ENCODE measurements at places on chromosomes 6 and 20.

GRCh38 chr6:119090256-119090655, 11.8 kb upstream of the FAM184A start:
- no peak for DNase-seq

DNA sequence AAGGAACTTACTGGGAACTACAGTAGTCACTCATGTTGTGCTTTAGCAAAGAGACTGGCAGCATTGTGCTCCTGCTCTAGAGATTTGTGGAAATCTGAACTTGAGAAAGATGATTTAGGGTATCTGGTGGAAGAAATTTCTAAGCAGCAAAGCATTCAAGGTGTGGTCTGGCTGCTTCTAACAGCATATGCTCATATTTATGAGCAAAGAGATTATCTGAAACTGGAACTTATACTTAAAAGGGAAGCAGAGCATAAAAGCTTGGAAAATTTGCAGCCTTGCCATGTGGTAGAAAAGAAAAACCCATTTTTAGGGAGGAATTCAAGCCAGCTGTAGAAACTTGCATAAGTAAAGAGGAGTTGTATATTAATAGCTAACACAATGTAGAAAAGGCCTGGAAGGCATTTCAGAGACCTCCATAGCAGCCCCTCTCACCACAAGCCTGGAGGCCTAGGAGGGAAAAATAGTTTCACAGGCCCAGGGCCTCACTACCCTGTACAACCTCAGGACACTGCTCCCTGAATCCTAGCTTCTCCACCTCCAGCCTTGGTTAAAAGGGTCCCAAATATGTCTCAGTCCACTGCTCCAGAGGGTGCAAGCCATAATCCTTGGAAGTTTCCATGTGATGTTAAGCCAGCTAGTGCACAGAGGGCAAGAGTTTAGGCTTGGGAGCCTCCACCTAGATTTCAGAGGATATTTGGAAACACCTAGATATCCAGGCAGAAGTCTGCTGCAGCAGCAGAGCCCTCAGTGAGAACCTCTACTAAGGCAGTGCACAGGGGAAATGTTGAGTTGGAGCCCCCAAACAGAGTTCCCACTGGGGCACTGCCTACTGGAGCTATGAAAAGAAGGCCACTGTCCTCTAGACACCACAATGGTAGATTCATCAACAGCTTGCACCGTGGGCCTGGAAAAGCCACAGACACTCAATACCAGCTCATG, 6.6 kb downstream of the EPM2A start:
- no peak for DNase-seq

DNA sequence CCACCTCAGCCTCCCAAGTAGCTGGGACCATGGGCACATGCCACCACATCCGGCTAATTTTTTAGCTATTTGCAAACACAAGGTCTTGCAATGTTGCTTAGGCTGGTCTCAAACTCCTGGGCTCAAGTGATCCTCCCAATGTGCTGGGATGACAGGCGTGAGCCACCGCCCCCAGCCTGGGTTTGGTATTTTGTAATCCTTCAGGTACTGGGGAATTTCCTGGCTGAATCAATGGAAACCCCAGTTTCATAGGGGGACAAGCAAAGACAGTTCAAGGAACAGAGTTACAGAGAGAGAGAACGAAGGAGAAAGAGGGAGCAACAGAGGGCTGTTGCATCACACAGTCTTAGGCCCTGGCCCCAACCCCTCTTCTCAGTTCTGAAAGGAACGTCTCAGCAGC, 35.7 kb downstream of the RAB44 start:
- no peak for DNase-seq

DNA sequence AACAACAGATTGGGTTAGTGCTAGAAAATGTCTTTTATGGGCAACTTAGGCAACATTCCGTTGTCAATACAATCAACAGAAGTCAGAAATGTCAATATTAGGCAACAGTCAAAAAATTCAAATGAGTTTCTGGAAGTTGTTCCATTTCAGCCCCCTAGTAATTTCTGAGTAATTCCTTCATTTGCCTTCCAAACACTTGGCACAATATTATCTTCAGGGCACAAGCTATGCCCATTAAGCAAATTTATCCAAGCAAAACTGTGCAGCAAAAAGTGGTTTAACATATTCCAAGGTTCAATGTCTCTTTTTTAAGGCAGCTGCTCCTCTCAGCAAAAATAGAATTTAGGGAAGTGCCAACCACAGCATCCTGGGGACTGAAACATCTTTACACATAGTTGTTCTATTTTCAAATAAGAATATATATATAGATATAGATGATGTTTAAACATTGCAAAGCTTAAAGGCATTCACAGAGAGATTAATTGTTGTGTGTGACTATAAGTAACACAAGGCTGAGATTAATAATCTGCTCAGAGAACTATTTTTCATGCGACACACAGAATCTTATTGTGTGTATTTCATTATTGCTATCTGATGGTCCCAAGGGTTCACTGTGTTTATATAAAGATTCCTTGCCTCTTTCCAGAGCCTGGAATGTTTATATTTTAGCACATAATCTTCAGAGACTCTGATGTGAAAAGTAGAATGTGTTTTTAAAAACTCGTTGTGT, 75.2 kb upstream of the ADTRP start:
- DNase-seq: no peak

- DNase-seq: no peak
Observed at GRCh38 chr20:39849664-39850063, 839.4 kb downstream of the MAFB start.

GRCh38 chr6:150298676-150299075, 70.1 kb upstream of the IYD start:
- DNase-seq: no peak

DNA sequence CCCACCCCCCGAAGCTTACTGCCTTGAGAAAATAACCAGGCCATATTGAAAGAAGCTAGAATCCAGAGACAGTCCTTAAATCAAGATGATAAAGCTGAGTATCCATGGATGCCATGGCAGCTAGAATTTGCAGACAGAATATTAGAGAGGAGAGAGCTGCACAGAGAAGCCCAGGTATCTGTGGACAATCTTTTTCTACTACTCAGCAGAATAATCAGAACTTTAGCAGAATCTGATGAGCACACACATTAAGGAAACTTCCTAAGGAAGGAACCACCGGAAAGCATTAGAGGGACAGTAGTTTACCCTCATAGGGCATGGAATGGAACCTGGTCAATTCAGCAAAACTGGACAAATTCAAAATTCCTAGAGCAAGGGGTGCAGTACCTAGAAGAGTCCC, 1001.7 kb downstream of the HACE1 start:
- DNase-seq: no peak

- DNase-seq: no peak
Observed at GRCh38 chr6:127085181-127085580, 33.3 kb upstream of the RSPO3 start.

GRCh38 chr6:218153-219018, 73.9 kb upstream of the DUSP22 start:
- no peak for DNase-seq

GRCh38 chr6:158697811-158698210, 48.0 kb downstream of the SYTL3 start:
- DNase-seq: no peak

Data from activated T-cell treated with anti-CD3 and anti-CD28 coated beads for 4 hours (primary cell).